Activated naive CD4-positive, alpha-beta T cell treated with anti-CD3 and anti-CD28 coated beads for 36 hours (primary cell): ENCODE measurements at places on chromosomes 1 and 21.

GRCh38 chr1:202531472-202531811, 178.8 kb downstream of the SYT2 start:
- no peak for DNase-seq

DNA sequence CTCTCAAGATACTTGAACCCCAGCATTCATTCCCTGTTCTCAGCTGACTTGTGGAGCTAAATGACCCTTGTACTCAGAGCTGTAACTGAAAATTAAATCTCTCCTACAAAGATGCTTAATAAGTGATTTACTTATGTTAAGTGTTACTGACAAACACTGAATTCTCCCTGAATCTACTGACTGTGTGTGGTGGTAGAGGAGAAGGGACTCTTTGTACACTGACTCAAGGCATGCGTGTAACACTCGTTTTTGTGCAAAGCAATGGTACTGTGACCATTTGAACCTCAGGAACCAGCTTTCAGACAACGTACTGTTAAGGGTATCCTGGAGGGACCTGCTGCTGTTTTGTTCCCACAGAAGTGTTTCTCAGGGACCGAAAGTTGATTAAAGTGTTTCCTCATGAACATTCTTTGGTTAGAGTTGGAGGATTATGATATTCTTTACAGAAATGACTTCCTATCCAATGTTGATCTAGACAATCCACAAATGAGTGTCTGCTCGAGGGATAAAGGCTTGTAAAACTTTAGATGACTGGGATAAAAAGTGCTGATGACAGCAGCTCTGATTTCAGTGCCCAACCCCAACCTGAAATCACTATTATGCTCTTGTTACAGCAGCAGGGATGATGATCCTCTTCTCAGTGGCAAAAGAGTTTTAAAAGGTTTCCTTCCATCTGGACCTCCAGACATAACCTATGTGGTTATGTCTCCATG, 12.8 kb downstream of the RGL1 start:
- DNase-seq, result no peak

DNA sequence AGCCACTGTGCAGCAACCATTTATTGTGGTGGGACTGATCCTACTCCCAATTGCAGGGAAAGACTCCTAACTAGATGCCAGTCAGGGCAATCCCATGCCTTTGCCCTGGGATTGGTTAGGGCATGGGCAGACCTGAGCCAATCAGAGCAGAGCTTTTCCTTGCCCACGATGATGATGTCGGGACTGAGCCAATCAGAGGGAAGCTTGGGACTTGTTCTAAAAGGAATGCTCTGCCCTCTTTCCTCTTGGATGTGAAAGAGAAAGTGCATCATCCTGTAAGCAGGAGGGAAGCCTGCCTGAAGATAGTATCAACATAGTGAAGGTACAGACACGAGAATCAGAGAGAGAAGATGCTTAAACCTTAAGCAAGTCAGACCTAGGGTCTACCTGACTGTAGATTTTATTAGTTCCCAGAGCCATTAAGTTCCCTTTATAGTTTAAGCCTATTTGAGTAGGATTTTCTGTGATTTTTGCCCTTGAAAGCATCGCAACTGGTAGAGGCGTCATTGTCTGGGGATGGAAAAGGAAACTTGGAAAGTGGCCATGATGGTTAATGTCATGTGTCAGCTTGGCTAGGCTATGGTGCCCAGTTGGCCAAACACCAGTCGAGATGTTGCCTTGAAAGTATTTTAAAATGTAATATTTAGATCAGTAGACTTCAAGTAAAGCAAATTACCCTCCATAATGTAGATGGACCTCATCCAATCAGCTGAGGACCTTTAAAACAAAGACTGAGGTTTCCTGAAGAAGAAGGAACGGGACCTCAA, 19.9 kb downstream of the IRF2BP2 start:
- DNase-seq, result no peak

DNA sequence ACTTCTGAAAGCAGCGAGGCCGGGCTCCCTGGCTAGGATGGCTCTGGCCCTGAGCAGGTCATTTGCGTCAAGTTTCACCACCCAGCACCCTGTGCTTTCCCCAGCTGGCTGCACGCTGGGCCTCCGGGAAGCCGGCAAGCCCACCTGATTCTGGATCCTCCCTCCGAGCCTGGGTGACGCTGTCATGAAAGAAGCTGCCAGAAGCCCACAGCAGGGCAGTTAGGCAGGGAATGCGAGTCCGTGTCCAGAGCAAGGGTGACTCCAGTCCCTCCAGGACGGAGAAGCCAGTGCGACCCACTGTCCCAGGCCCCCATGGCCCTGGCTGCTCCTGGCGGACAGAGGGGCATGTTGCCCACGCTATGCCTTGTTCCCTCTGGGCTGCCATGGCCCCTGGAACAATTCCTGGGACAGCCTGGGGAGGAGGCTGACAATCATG, 44.4 kb upstream of the PCBP3 start:
- no peak for DNase-seq

GRCh38 chr1:109959632-109959973, 25.0 kb upstream of the AHCYL1 start:
- DNase-seq, result no peak

GRCh38 chr1:210117681-210118170, 114.9 kb upstream of the SERTAD4 start:
- DNase-seq, result no peak

DNA sequence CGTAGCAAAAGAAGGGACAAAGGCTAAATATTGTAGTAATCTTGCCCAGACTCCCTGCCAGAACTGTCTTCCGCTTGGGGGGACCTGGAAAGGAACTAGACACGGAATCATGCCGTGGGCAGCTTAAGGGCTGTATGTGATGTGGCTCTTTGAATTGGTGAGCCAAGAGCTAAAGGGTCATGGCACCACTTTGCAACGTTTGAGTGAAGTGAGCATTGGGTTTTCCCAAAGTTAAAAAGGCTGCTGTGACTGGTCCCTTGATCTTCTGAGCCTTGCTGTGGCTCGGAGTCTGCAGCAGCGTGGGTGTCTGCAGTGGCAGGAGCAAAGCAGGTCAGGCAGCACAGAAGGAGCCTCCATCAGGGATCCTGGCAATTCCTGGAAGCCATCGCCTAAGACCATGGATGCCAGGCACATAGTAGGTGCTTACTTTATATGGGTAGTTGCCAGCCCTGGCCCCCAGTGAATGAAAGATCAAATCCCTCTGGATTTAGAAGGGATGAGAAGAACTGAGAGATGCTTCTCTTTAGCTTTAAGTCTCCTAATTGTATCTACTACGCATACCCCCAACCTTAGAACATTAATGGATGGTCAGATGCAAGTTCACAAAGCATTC, 1.8 kb downstream of the SMYD2 start:
- peak; percentile 58 for DNase-seq

GRCh38 chr1:229726061-229726460, 100.0 kb downstream of the URB2 start:
- DNase-seq, result no peak

GRCh38 chr1:212302745-212303383, 17.7 kb downstream of the PPP2R5A start:
- DNase-seq, result no peak
